Testis (tissue), 5 donors: ENCODE measurements at places on chromosomes 12 and 14. TPM values are rescaled to one million over a fixed set of nuclear protein-coding genes. Genes with fewer than 3 reads are reported as not detected.

The COQ5 gene
- total RNA-seq = 31.3 TPM

- DNase-seq = no peak
- no peaks in the 10 kb centered on the region for H3K4me1 ChIP-seq
- no peaks in the 10 kb centered on the region for H3K36me3 ChIP-seq
- no peaks in the 10 kb centered on the region for H3K27me3 ChIP-seq
- no peak overlapping the region for H3K27ac ChIP-seq
Measured at GRCh38 chr12:126454581-126454980, 1389.3 kb downstream of the AACS start.

DNA sequence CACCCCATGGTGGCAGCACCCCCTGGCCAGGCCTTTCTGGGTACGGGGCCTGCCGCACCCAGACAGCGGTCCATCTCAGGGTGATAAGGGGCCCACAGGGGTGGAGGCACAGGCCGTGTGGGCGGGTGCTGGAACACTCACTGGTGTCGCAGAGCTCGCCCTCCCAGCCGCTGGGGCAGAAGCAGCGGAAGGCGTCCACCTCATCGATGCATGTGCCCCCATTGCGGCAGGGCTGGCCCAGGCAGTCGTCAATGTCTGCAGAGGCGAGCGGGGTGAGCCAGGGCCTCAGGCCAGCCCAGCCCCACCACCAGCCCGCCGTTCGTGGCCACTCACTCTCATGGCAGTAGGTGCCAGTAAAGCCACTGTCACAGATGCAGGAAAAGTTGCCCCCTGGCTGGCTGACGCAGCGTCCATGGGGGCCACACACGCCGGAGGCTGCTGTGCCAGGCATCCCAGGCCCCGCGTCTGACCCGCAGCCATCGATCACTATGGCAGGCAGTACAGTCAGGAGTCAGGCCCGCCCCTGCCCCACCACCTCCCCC lies 19.9 kb downstream of the JAG2 start:
- H3K36me3 ChIP-seq = no peaks in the 10 kb centered on the region
- H3K4me1 ChIP-seq = no peaks in the 10 kb centered on the region
- no peaks in the 10 kb centered on the region for H3K27me3 ChIP-seq
- no peak for DNase-seq

- H3K4me3 ChIP-seq = no peak overlapping the region
- DNase-seq = no peak
- no peaks in the 10 kb centered on the region for H3K4me1 ChIP-seq
- H3K36me3 ChIP-seq = no peaks in the 10 kb centered on the region
- no peak overlapping the region for H3K27ac ChIP-seq
- H3K27me3 ChIP-seq = no peaks in the 10 kb centered on the region
Measured at GRCh38 chr12:38875586-38876228, 29.7 kb downstream of the CPNE8 start.
